ENCODE measurements at places on chromosomes 11 and 22.

- no peak for DNase-seq
Observed at GRCh38 chr11:76561245-76561644, 109.3 kb downstream of the LRRC32 start.

- no peak for DNase-seq
Observed at GRCh38 chr11:80346353-80347059, 905.7 kb upstream of the TENM4 start.

DNA sequence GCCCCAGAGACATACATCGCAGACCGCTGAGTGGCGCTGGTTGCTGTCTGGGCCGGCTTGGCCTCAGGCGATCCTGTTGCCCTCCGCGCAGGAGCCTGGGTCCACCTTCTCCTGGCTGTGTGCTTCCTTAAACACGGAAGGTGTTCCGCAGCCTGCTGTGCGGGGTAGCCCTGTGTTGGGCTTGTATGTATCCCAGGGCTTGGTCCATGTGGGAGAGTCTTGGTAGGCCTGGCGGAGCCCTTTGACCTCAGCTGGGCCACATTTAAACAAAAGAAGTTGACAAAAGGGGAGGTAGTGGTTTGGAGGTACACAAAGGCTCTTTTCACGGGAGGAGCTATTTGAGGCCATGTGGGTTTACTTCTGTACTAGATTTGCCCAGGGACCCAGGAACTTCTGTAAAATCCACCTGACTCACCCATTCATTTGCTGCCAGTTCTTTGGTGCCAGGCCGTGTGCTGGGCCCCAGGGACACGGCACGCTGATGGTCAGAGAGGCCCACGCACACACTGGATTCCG, 11.0 kb upstream of the GRAMD4 start:
- no peak for DNase-seq

- no peak for DNase-seq
Observed at GRCh38 chr11:101759771-101760450, 154.9 kb upstream of the CEP126 start.

GRCh38 chr22:44870021-44870420, 117.6 kb downstream of the ARHGAP8 start:
- no peak for DNase-seq

DNA sequence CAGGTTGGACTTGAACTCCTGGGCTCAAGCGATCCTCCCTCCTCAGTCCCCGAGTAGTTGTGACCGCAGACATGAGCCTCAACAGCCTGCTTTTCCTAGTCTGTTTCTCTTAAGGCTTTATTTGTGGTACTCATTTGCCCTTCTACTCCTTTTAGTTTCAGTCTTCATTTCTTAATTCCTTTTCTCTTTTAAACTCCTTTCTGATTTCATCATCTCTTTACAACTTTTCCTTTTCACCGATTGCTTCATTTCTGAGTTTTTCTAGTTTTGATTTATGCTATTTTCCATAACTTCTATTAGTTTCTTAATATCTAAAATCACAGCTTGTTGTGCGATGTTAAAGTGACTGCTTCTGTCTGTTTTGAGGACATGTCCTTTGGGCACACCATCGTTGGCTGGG, 17.3 kb upstream of the MRGPRF start:
- no peak for DNase-seq

GRCh38 chr11:87213444-87213843, 175.7 kb downstream of the TMEM135 start:
- no peak for DNase-seq

DNA sequence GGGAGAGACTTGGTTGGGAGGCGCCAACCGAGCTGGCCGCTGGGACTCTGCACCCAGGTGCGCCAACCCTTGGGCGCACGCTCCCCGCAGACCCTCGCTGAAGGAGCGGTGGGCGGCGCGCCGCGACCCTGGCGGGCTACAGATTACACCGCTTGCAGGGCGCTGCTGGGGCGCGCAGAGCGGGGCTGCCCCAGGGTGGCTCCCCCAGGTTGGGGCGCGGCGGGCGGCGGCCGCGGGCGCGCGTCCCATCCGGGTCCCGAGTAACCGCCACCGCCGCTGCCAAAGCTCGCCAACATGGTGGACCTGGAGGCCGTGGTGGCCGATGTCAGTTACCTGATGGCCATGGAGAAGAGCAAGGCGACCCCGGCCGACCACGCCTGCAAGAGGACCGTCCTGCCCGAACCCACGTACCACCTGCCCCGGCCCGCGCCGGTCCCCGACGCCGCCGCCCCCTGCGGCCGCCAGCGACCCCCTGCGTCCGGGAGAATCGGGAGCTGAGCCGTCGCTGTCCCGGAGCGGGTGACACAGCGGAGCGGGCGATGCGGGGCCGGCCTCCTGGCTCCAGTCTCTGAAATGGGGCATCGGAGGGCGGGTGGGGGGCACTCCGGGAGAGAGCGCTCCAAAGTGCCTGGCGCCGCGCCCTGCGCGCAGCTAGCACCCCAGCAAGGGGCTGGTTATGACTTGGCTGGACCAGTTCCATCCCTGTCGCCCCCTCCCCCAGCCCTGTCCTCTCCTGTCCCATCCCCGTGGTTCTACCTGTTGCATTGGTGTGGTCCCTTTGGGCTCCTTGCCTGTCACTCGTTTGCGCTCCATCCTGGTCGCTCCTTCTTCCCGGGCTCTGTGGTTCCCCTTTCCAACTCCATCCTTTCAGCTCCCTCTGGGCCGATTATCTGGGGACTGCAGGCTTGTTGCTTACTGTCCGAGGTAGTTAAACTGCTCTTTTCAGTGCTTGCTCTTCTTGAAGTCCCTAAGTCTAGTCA, 143.3 kb upstream of the GRK3 start:
- no peak for DNase-seq

- DNase-seq: no peak
Observed at GRCh38 chr11:12240677-12241076, 130.3 kb downstream of the MICAL2 start.

DNA sequence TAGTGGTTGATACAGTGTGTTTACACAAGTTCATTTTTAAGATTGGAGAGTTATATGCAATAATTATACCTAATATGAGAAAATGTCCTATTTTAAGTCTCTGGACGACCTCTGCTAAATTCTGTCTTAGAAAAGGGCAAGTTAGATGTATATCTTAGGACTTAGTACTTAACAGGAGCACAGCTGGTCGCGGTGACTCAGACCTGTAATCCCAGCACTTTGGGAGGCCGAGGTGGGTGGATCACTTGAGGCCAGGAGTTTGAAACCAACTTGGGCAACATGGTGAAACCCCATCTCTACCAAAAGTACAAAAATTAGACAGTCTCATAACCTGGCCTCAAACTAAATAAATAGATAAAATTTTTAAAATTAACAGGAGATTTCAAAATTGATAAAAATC, 27.2 kb downstream of the BSX start:
- peak; percentile 8 for DNase-seq

DNA sequence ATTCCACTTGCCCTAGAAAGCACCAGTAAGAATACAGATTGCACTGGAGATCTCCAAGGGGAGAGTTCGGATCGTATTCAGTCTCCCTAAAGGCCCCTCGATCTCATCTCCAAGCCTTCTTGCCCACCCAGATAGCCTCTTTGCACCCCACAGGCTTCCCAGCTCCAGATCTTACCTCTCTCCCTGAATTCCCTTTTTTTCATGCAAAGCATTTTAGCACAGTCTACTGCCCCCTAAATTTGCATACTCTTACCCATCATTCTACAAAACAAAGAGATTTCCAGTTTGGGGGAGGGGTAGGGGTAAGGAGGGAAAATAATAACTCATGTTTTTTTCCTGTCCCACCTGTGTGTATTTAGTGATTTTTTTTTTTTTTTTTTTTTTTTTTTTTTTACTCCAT, 105.2 kb downstream of the NAV2 start:
- no peak for DNase-seq

GRCh38 chr11:73141031-73141308, 1.1 kb downstream of the FCHSD2 start:
- DNase-seq: peak; percentile 38

- DNase-seq: no peak
Observed at GRCh38 chr11:37747121-37747520, 1149.1 kb upstream of the RAG2 start.

GRCh38 chr11:9008011-9008550, 4.3 kb upstream of the NRIP3 start:
- no peak for DNase-seq

DNA sequence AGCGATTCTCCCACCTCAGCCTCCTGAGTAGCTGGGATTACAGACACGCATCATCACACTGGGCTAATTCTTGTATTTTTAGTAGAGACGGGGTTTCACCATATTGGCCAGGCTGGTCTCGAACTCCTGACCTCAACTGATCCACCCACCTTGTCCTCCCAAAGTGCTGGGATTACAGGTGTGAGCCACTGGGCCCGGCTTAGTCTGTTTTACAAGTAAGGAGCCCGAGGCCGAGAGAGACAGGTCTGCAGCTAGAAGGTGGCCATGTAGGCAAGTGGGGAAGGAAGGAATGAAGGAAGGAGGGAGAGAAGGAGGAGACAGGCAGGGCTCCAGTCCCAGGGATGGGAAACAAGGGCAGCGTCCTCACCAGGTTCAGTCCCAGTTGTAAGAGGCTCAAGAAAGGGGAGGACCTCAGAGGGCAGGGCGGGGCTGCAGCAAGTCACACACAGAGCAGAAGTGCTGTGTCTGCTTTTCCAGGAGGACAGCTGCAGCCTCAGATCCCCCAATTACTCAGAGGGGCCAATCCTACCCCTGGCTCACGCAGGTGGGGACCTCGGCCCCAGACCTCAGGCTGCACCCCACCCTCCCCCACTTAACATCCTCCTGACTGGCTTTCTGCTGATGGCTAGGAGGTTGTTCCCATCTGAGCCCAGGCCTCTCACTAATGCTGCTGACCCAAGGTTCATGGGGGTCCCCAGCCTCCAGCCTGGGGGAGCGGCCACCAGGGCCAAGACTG, 53.8 kb upstream of the PRR5 start:
- DNase-seq: no peak

GRCh38 chr22:32720924-32721323, 80.6 kb upstream of the TIMP3 start:
- no peak for DNase-seq

GRCh38 chr22:36171941-36172340, 11.4 kb upstream of the APOL3 start:
- DNase-seq: no peak

- no peak for DNase-seq
Observed at GRCh38 chr22:39184586-39185577, 32.4 kb upstream of the CBX7 start.

DNA sequence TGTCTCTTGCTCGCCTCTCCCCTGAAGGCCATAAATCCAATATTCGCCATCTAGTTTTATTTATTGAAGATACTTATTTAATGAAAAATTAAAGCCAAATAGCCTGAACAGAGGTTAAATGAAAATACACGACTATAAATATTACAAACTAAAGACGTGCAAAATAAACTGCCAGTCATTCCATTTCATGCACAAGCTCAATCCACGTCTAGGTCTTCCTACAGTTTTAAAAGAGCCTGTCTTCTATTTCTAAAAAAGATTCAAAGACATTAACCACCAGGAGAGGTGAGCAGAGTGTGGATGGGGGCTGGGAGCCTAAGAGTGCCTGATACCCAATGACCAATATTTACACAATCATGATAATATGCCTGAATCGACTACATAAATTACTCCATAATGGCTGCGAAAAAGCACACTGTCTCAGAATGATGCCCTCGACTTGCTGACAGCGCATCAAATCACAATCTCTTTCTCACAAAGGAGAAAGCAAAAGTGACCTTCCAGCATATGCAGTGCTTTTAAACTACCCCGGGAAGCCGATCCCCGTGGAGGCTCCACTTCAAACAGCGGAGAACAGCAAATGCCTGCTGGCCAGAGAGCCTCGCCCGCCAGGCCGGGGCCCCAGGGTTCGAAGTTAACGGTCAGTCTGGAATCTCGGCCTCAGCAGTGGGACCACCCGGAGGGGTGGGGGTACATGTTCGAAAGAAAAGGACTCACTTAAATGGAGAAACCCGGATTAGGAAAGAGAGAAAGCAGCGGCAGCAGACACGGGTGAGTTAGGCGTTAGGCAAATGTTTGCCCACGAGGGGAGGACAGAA, 1.7 kb downstream of the FCHSD2 start:
- DNase-seq: no peak

DNA sequence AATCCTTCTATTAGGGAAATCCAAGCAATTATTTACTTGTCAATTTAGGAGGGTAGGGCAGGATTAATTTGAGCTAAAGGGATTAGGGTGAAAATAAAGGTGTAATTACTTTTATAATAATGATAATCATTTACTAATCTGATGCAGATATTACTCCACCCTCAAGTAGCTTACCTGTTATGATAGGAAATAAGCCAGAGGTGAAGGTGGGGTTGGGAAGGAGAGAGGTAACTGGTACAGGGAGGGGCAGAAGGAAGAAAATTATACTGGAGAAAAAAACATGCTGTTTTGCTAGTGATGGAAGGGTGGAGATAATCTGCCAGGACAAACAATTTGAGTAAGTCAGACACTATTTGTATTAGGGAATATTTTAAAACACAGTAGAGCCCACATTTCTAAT, 157.7 kb downstream of the BARX2 start:
- DNase-seq: no peak

GRCh38 chr11:70016666-70017367, 61.3 kb upstream of the ANO1 start:
- DNase-seq: no peak

GRCh38 chr11:131903074-131903473, 532.7 kb downstream of the NTM start:
- no peak for DNase-seq

GRCh38 chr11:12050470-12051286, 42.3 kb upstream of the DKK3 start:
- DNase-seq: no peak

DNA sequence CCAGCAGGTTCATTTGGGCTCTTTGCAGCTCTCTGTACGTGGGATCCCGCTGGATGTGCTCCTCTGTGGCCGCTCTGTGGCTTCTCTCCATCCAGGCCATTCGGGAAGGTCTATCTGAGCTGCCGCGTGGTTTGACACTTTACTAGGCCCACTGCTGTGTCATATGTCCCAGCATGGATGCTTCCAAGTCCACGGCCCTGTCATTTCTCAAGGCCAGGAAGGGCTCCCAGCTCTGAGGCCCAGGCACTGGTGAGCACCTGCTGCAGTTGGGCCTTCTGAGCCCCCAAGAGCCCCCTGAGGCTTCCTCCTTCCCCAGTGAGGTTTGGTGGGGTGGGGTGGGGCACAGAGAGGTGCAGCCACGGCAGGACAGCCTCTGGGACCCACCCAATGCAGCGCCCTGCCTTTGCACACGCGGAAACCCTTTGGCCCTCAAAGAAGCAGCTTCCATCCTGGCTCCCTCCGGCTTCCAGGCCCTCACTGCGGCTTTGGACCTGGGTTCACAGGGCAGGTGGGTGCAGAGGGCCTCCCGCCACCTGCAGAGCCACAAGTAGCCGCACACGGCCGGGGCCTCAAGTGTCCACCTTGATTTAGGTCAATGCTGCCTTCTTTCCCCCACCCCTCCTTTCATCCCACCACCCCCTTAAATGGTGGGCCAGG, 44.5 kb upstream of the FGF3 start:
- no peak for DNase-seq

DNA sequence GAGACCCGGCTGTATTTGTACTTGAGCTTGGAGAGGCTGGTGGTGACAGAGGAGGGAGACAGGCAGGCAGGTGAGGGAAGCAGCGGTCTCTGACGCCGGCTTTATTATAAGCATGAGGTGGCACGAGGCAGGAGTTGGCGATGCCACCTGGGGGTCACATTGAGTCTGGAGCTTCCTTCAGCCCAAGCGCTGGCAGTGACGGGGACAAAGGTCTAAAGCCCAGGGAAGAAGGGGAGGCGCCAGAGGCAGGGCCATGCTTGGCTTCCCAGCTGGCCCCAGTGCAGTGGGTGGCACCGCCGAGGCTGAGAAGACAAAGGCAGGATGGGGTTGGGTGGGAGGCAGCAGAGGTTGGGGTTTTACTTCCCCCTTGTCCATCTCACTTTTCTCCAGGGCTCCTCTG, 4.5 kb downstream of the FXYD2 start:
- no peak for DNase-seq

- no peak for DNase-seq
Observed at GRCh38 chr11:9943386-9944110, 279.7 kb downstream of the SWAP70 start.

- DNase-seq: peak; percentile 92
Observed at GRCh38 chr22:41285441-41285819, 557 bp downstream of the RANGAP1 start.

Data from activated CD4-positive, alpha-beta T cell treated with anti-CD3 and anti-CD28 coated beads, Interleukin-2, amount 50 U/mL, for 48 hours (primary cell).